HT-29 (cell line): ENCODE measurements at places on chromosomes 6 and 20.

- no peak for DNase-seq
Observed at GRCh38 chr20:2149507-2149906, 47.9 kb downstream of the STK35 start.

- no peak for DNase-seq
Observed at GRCh38 chr6:87115402-87116135, 20.7 kb upstream of the CGA start.

DNA sequence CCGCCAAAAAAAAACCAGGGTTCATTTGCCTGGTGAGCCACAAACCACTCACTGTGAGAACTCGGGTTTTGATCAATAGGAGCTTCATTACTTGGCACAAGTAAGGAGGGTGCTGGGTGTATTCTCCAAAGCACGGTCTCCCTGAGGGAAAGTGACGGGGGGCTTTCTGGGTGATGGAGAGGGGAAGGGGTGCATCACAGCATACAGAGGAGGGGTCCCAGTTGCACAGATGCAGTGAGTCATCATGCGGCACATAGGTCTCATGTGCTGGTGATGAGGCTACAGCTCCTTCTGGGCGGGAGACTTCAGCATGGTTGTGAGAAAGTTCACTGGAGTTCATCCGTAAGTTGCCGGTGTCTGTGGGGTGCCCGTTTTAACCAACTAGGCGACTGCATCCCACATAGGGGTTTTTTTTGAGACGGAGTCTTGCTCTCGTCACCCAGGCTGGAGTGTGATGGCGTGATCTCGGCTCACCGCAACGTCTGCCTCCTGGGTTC is 36.2 kb downstream of the SUN5 start:
- DNase-seq = no peak

GRCh38 chr6:12522347-12522746 is 194.2 kb upstream of the PHACTR1 start:
- DNase-seq = no peak

GRCh38 chr6:41658636-41659035 is 20.4 kb downstream of the MDFI start:
- no peak for DNase-seq

- no peak for DNase-seq
Observed at GRCh38 chr6:161630674-161631073, 356.8 kb upstream of the AGPAT4 start.
